ENCODE measurements at places on chromosomes 12 and 14. TPM values are rescaled to one million over a fixed set of nuclear protein-coding genes. Genes with fewer than 3 reads are reported as not detected.

GRCh38 chr12:14558473-14558959 is 9.2 kb downstream of the PLBD1 start:
- no peak for DNase-seq

DNA sequence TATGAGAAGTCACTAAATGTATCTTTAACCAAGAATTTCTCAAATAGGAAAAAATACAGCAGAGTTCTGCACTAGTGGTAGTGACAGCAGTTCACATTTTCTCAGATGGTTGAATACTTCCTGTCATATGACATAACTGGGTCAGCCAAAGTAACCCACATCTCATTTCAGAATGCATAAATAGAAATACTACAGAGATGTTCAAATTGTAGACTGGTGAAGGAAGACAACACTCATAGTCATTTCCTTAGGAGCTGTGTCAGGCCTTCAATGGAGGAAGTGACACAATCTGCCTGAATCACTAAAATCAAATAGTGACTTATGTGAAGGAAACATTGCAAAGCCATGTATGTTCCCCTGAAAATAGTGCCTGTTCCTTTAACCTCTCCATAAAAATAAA is 32.4 kb downstream of the FERMT2 start:
- no peak for DNase-seq

DNA sequence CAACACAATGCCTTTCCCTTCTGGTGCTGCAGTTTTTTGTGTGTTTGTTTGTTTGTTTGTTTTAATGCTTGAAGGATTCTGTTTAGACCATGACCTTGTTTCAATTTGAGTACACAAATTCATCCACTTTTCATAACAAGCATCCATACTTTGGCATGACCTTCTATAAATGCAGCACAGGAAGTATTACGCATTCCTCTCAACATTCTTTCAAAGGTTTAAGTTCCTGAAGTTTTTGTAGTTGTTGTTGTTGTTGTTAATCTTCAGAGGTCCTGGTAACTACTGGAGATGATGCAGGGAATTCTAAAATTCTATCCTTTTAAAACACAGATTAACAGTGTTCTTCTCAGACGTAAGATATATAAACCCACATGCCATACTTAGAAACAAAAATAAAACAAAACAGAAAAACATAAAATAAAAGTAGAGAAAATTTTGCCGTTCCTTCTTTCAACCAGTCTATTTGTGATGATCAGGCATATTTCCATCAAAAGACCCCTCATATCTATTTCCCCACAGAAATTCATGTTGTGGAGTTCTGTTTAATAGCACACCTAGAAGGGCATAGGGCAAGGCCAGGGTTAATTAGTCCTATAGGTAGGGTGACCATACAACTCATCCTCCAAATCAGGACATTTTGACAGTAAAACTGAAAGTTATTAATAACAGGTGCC is 529.9 kb downstream of the NOVA1 start:
- DNase-seq, result no peak

- DNase-seq, result no peak
Measured at GRCh38 chr12:12482959-12483358, 79.7 kb downstream of the DUSP16 start.

- no peak for DNase-seq
Measured at GRCh38 chr12:94602024-94602423, 48.3 kb downstream of the TMCC3 start.

DNA sequence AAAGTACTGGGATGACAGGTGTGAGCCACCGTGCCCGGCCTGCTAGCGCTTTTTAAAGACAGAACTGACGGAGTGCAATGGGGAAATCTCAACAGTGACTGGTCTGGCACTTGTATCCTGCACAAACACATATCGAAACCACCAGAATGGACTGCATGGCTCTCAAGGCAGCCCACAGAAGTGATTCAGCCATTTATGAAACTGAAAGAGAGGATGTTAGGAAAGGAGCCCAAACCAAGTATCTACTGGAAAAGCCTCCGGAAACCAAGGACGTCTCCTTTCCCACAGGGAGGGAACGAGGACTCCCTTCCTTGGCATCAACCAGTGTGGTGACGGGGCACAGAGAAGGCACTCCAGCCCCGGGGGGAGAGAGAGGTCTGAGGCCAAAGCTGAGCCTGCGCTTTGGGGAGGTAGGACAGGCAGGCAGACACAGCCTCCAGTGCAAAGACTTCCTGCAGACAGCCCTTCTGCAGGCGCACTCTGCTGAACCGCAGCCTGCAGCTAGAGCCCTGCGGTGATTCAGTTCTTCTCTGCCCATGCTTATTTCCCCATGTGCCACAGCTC is 16.5 kb downstream of the SLC15A4 start:
- no peak for DNase-seq

DNA sequence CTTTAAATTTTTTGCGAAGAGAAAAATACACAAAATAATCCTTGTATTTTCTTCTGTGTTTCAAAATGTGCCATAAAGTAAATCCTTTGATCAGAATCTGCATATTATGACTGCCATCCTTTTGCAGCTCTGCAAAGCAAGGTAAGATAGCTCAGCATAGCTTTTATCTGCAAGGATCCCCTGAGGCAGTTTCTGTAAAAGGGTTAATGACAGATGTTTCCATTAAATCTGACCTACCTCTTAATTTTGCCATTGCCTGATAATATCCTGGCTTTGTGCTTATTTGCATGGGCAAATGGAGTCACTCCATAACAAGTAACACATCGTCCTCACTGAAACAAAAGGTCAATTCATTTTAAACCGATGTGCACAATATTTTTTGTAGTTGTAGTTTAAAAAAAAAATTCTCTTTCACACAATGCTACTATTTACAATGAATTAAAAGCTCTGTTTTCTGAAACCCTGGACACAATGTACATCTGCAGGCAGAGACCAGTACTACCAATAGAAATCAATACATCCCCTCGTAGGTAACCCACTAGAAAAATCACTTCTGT is 108.5 kb upstream of the SOX5 start:
- no peak for DNase-seq

- DNase-seq, result no peak
Measured at GRCh38 chr12:130952171-130952954, 1.3 kb upstream of the ADGRD1 start.

GRCh38 chr14:24278424-24278823 is 7.0 kb upstream of the RABGGTA start:
- no peak for DNase-seq

Gene NRXN3
- 0.07 TPM for polyA plus RNA-seq

Gene ALG10
- 2.3 TPM for polyA plus RNA-seq

Gene KIF26A
- polyA plus RNA-seq, result 0.84 TPM

Gene ANAPC5
- 46.1 TPM for polyA plus RNA-seq

All from liver (tissue), 10 donors.